Caudate nucleus (tissue), 63 donors: ENCODE measurements at places on chromosomes 16 and 17.

DNA sequence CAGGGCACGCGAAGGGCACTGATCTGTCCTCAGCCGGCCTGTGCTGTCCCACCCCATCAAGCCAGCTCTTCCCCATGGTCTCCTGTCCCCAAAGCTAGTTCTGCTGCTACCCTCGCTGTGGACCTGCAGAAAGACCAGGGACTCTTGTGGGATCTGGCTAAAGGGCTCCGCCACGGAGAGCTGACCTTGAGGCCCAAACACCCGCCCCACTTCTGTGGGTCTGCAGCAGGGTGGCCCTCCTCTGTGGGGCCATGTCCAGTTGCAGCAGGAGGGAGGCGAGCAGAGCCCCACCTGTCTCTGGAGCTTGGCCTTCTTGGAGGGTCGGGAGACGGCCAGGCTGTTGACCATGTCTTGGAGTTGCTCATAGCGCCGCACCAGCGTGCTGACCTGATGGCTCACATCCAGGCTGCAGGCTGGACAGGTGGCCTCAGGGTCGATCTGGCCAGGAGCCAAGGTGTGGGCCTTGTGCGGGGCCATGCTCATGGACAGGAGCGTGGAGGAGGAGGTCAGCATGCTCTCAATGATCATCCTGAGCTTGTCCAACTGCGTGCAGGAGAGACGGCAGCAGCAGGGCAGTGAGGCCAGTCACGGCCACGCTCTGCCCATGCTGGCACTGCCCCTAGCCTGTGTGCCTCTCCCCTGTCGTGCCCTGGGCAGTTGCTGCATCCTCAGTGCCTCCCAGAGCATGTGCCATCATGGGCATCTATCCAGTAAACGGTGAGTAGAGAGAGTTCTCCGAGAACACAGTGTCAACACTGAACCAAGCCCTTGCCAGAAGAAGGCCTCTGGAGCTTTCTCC is 16.6 kb downstream of the UBALD2 start:
- no peak for DNase-seq

DNA sequence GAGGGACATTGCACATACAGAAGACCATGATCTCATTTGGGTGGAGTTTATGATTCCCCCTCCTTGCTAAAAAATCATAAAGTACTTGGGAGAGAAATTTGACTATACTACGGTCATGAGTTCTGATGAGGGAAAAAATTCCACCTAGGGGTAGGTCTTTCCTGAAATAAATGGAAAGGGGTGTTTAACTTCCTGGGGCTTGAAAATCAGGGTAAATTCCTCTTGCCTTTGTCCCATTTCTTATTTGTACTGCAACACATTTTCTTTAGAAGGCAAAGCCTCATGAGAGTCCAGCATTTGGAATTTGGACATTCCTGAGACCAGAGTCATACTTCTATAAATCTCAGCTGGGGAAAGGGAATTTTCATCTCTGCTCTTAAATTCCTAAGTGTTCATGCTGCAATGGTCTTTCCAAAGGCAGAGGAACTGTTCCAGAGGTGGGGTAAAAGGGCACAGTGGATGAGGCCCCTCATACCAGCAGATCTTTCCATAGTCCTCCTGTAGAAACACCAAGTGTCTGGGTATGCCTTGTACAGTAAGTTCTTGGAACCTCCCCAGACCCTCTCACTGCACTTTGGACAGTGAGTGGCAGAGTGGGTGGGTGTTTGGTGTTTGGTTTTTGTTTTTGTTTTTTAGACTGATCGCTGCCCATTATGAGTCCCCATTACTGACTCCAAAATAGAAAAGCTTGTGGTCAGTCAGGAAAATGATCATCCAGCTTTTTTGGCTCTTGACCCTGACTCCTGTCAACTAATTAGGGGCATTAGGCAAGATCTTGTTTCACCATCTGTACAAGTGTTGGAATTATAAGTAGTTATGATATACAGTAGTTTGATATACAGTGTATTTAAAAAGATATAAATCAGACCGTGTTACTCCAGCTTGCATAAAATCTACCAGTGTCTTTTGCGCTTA is 6.0 kb downstream of the LYRM1 start:
- no peak for DNase-seq

GRCh38 chr17:69473841-69474831 is 59.6 kb downstream of the MAP2K6 start:
- DNase-seq: no peak

- DNase-seq: no peak
Measured at GRCh38 chr16:81442220-81442915, 2.2 kb upstream of the CMIP start.

GRCh38 chr17:76461765-76462555 is 5.4 kb upstream of the AANAT start:
- no peak for DNase-seq

GRCh38 chr16:11620243-11621003 is 33.7 kb upstream of the LITAF start:
- DNase-seq: no peak

- no peak for DNase-seq
Measured at GRCh38 chr17:77343031-77343800, 202.4 kb downstream of the SEC14L1 start.

DNA sequence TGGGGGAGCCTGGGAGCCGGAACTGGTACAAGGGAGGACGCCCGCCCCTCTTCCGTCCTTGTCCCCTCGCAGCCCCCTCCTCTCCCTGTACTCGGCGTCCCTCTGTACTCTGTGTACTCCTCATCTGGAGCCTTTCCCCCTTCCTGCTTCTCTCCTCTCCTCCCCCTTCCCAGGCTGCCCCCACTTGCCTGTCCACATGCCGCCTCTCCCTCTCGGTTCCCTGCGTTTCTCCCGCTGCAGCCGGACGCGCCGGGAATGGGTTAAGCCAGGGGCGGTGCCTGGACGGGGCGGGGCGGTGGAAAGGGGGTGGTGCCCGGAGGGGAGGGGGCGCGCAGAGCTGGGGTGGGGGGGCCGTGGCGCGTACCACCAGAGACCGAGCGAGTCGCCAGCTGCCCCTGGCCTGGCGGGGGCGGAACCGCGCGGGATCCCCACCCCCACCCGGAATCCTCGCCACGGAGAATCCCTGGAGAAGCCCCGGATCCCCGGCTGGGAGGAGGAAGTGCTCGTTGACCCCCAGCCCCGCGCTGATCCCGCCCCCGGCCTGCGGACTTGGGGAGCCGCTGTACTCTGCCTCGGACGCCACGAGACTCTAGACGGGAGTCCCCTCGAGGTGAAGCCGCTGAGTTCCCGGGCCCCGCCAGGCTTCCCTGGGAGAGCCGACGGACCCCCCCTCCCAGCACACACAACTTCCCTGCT is 22.6 kb downstream of the GJD3 start:
- DNase-seq: peak; percentile 25

GRCh38 chr16:80105160-80105559 is 435.6 kb upstream of the DYNLRB2 start:
- DNase-seq: no peak

DNA sequence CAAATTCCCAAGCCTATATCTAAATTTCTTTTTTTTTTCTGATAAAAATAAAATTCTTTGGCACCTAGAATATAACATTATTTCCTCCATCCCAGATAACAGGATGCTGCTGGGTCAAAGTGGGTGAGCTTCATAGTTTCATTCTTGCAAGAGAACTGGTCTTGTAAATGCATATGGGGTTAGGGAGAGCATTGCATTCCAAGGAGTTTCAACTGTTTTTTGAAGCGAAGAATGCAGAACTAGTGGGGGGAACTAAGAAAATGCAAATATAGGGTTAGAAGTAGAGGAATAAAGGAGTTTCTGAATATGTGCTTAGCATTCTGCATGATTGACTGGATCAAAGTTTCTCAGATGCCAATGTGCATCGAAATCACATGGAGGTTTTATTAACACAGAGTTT is 347.2 kb upstream of the XYLT1 start:
- DNase-seq: no peak

DNA sequence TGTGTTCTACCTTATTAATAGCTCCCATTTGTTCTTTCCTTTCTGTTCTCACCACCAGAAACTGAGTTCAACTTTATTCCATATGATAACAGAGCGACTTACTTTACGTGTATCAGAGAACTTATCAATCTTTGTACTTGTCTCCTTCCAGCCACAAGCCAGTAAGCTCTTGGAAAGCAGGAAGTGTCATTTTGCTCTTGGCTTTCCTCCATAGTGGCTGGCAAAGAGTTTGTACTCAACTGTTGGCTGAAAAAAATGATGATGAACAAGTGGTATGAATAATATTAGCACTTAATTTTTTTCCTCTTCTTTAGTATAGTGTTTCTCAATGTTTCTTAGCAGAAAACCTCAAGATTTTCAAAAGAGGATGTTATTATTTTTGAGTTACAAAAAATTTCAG is 182.4 kb upstream of the TOM1L1 start:
- no peak for DNase-seq

GRCh38 chr16:67243481-67243880 is 3.8 kb downstream of the FHOD1 start:
- no peak for DNase-seq

- no peak for DNase-seq
Measured at GRCh38 chr16:80512593-80512853, 28.3 kb upstream of the DYNLRB2 start.

DNA sequence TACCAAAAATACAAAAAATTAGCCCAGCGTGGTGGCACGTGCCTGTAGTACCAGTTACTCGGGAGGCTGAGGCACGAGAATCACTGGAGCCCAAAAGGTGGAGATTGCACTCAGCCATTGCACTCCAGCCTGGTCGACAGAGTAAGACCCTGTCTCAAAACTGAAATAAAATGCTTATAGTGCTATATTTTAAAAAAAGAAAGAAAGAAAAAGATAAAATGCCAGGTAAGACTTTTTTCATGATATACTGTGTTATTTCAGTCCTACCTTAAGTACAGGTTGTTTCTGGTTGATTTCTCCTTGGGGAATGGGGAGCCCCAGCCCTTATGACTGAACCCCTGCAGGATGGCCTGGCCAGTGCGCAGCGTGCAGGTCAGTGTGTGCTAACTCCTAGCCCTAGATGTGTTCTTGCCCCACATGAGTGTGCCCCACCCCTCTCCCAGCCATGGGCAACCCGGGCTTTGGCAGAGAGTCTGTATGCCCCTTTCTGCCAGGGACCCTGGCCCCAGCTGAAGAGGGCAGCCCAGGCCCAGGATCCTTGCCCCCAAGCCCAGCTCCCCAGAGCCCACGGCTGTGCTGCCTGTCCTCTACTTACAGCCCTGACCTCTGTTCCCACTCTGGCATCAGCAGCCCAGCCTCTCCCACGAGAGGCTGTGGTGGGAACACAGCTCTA is 1.3 kb downstream of the CNGB1 start:
- no peak for DNase-seq

- peak; percentile 74 for DNase-seq
Measured at GRCh38 chr17:41966463-41967140, at the start of gene CNP. CNP (plus strand) TSS chr17:41966795; CDS start chr17:41966885, 90 bp downstream.

GRCh38 chr17:62712171-62712581 is 84.7 kb downstream of the MRC2 start:
- DNase-seq: peak; percentile 31

DNA sequence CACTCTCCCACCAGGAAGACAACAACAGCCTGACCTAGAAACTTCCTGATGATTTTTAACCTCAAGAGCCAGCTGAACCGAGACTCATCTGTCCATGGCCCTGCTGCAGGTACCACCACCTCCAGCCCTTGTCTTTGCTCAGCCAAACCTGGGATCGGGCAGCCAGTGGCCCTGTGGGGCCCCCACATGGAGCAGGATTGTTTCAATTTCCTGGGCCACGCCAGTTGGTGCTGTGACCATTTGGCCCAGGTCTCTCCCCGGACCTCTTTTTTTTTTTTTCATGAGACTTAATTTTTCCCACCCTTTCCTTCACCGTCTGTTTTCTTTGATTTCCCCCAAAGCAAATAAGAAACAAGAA is 8.3 kb upstream of the HOXB2 start:
- no peak for DNase-seq
